ENCODE measurements at places on chromosomes 7 and 10.

DNA sequence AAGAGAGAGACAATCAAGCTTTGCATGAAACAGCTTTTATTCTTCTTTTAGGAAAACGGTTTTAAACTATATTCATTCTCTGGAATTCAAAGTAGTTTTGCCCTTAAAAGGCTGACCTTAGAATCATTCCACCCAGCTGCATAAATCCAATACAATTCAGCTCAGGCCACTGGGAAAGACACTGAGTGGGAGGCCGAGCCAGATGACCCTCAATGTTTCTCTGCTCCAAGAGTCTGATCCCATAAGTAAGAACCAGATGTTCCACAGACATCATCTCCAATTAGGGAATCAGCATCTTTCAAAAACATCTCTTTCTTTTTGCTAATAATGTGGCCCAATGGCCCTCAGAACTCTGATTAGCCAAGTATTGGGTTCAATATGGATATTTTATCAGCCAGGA, 26.1 kb downstream of the CREB3L2 start:
- DNase-seq, result no peak

GRCh38 chr10:78416031-78417011, 382.7 kb downstream of the RPS24 start:
- DNase-seq, result no peak

GRCh38 chr7:41858201-41858600, 155.3 kb upstream of the INHBA start:
- no peak for DNase-seq

DNA sequence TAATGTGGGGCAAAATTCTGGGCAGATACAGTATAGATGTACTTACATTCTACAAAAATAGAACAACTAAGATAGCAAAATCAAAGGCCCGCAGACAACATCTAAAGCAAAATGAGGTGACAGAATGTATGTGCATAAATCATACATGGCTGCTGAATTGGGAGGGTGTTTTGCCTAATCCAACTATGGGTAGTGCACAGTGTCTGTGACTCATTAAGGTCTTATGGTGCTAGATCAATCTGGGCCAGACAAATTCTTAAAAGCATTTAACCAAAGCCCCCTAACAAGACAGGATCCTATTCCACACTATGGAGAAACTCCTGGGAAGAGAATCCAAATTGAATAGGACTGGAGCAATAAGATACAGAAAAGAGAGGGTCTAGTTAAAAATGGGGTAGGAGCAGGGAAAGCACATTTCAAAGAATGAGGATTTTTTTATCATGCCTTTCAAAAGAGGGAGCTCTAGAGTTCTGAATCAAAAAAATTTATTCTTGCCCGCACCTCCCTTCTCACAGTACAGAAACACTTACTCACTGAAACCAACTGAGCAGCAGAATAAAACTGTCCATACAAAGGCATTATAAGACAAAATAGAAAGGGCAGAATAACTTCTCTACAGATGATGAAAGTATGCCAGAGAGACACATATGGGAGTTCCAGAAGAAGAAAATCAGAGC, 181.3 kb downstream of the RNLS start:
- DNase-seq, result no peak

GRCh38 chr10:79070081-79070605, 1.4 kb downstream of the ZMIZ1 start:
- DNase-seq, result no peak

- no peak for DNase-seq
Observed at GRCh38 chr7:49398236-49398635, 375.2 kb upstream of the VWC2 start.

GRCh38 chr10:25068152-25069058, 52.0 kb downstream of the THNSL1 start:
- DNase-seq, result no peak

GRCh38 chr7:150428671-150429451, 21.6 kb upstream of the GIMAP8 start:
- peak; percentile 75 for DNase-seq

- no peak for DNase-seq
Observed at GRCh38 chr10:66505003-66505657, 420.7 kb upstream of the LRRTM3 start.

GRCh38 chr10:80484243-80484642, 30.1 kb downstream of the TSPAN14 start:
- no peak for DNase-seq

DNA sequence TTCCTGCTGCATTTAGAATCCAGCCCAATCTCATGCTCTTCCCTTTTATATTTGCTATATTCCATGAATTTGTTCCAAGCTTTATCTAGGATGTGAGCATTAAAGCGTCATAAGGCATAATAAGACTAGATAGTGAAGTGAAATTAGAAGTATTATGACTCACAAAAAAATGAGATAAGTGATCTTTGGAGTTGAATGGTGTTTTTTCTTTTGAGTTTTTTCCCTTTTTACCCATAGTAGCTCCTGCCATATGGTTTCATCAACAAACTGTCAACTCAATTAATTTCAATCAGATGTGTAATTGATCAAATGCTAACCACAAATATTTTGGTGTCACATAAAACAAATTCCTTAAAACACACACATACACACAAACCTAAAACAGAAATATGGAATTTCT, 17.0 kb downstream of the KLHDC10 start:
- DNase-seq, result no peak

GRCh38 chr7:218316-218715, 25.9 kb downstream of the FAM20C start:
- DNase-seq, result no peak

GRCh38 chr7:18834577-18834976, 282.9 kb downstream of the TWIST1 start:
- no peak for DNase-seq

DNA sequence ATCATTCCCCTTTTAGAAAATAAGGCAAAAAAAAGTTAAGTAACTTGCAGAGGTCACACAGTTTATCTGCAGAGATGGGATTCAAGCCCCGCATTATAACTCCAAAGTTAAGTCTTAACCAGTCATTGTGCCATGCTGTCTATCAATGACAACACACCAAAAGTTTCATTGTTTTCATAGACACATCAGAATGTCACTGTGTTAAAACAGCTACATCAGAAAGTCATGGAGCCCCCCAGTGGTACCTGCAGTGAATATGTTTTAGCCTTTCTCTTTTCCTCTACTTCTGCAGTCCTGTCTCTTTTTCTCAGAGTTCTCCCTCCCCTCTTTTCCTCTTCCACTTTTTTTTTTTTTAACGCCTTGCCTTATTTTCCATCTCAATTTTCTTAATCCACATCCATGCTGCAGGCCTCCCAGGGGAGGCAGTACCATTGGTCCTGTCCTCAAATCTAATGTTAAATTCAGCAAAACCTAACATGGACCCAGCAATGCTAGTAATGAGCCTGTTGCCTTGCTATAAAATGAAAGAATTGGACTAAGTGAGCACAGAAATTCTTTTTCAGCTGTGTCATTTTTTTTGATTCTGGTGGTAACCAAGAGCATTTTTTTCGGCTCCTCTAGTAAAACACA, 3.8 kb upstream of the NRCAM start:
- peak; percentile 46 for DNase-seq

DNA sequence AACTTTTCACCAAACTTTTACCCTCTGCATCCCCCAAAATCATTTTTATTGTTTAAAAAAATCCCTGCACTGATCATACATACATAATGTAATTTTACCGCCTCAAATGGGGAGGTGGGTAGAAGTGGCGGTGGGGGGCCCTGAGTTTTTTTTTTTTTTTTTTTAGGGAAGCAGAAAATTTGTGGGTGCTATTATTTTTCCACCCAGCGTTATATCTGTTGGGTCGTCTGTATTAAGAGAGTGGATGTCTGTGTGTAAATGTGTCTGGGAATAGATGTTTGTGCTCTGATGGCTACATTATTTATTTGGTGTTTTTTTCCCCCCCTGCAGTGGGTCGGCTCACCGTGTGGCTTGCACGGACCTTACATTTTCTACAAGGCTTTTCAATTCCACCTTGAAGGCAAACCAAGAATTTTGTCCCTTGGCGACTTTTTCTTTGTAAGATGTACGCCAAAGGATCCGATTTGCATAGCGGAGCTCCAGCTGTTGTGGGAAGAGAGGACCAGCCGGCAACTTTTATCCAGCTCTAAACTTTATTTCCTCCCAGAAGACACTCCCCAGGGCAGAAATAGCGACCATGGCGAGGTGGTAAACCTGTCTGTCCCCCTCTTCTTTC, 438 bp downstream of the ARID5B start:
- DNase-seq, result peak; percentile 85

GRCh38 chr10:127013691-127014473, 108.7 kb downstream of the DOCK1 start:
- DNase-seq, result no peak

GRCh38 chr10:62443866-62444265, 69.7 kb downstream of the ZNF365 start:
- no peak for DNase-seq

DNA sequence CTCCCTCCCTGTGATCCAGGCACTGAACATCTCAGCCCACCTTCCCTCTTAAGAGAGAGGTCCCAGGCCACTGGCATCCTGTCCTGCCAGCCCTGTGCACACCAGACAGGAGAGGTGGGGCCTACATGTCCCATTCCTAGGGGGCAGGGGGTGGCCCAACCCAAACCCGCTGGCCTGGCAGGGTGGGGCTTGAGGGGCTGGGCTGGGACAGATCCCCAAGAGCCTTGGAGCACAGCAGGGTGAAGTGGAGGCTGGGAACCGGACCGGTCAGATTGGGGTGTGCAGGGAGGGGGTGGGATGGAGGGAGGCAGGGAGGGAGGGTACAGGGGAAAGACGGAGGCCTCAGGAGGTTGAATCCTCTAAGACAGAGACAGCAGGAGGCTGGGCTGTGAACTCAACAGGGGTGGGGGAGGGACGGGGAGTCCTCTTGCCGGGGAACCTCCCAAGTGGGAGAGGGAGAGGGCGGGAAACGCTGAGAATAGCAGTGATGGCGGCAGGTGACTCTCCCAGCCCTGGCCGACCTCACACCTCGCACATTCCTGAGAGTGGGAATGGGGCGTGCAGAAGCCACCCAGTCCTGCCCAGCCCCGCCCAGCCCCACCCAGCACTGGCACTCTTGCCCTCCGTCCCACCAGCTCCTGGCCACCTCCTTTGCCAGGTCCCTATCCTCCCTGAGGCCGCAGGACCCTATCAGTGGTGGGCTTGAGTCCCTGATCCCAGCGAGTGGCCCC, 6.7 kb downstream of the TSC22D4 start:
- no peak for DNase-seq

GRCh38 chr7:98238976-98239375, 13.1 kb downstream of the TECPR1 start:
- DNase-seq, result no peak

DNA sequence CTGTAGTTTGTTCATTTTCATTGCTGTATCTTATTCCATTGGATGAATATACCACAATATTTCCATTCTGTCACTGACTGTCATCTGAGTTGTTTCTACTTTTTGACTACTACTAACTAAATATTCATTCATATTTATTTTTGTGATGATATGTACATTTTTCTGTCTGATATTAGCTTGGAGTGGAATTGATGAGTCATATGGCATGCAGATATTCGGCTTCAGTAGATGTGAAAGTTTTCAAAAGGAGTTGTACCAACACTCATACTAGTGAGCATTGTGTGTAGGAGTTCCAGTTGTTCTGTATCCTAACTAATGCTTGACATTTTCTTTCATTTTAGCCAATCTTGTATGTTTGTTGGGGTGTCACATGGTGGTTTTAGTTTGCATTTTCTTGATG, 7.7 kb downstream of the RUNDC3B start:
- DNase-seq, result no peak

- peak; percentile 55 for DNase-seq
Observed at GRCh38 chr7:82167558-82168314, 275.8 kb downstream of the CACNA2D1 start.

GRCh38 chr10:85919491-85920021, 447.0 kb downstream of the GRID1 start:
- DNase-seq, result no peak

GRCh38 chr10:43610636-43611035, 4.4 kb downstream of the ZNF485 start:
- no peak for DNase-seq

DNA sequence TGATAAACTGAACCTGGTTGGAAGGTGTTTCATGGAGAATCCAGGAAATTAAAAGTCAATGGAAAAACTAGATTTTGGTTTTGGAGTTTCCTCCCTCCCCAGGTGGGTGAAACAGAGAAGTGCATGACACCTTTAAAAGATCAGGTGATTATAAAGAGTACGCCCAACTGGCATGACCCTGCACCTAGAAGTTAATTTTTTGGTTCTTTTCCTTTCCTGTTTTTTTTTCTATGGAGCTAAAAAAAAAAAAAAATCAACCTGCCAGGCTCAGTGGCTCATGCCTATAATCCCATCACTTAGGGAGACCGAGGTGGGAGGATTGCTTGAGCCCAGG, 7.9 kb downstream of the GJD4 start:
- DNase-seq, result no peak

- no peak for DNase-seq
Observed at GRCh38 chr7:106775552-106775936, 89.5 kb upstream of the PIK3CG start.

DNA sequence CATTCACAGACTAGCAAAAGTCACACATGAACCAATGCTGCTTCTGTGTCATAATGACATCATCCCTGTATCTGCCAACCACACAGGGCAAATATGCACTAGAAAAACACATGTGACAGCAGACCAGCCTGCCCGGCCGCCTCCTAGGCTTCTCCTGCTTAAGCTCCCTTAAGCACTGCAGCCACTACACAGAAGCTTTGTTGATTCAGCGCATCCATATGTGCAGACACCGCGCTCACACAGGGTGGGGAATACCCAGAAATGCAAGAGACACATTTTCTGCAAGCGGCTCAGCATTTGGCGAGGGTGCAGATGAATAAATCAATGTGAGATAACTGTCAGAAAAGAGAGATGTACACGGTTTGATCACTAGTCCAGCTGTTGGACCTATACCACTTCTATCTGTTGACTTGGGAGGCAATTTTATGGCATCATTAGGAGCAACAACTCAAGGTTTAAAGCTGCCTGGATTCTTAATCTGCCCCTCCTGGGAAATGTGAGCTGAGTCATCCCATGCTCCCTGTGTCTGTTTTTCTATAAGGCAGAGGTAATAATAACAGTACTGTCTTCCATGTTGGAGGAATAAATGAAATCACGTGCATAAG, 33.4 kb downstream of the CPXM2 start:
- no peak for DNase-seq

Data from retina (tissue), 1 donor.